ENCODE measurements at places on chromosomes 3 and 15.
A peak's percentile ranks its signal among the peaks of the same experiment; 100 is the strongest.

DNA sequence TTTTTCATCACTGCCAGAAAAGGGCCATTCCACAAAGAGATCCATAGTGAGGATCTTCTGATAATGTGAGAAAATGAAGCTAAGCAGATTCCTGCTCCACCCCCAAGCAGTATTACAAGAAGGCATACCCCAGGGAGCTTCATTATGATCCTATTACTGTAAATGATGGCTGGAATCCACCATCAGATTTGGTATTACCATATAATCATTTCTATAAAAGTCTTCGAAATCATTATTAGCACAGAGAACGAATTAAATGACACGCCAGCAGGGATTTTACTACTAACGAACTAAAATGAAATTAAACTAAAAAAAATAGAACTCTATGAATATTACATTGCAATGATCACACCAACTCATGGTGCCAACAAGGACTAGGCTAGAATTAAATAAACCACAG is 24.4 kb downstream of the TRIM42 start:
- no peak for DNase-seq

- no peak for DNase-seq
Measured at GRCh38 chr15:60162968-60163355, 158.9 kb downstream of the FOXB1 start.

GRCh38 chr3:186109897-186110803 is 1.3 kb upstream of the ETV5 start:
- DNase-seq: no peak

- no peak for DNase-seq
Measured at GRCh38 chr15:100011235-100011634, 278.0 kb upstream of the LYSMD4 start.

GRCh38 chr3:61530355-61530754 is 31.0 kb upstream of the PTPRG start:
- no peak for DNase-seq

DNA sequence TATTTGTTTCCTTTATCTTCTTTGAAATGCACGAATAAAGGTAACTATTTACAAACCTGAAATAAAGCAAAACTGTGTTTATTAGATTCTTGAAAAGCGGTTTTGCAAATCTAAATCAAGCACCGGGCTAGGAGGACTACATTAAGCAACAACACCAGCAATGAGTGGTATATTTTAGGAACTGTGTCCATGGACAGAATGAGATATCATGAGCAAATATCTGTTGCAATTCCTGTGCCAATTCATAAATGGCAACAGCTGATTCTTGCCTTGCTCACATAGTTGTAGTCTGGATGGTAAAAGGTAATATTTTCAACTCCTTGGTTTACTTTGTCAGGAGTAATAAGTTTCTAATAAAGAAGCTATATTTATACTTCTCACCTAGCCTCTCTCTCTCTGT is 403.3 kb downstream of the LPP start:
- no peak for DNase-seq

DNA sequence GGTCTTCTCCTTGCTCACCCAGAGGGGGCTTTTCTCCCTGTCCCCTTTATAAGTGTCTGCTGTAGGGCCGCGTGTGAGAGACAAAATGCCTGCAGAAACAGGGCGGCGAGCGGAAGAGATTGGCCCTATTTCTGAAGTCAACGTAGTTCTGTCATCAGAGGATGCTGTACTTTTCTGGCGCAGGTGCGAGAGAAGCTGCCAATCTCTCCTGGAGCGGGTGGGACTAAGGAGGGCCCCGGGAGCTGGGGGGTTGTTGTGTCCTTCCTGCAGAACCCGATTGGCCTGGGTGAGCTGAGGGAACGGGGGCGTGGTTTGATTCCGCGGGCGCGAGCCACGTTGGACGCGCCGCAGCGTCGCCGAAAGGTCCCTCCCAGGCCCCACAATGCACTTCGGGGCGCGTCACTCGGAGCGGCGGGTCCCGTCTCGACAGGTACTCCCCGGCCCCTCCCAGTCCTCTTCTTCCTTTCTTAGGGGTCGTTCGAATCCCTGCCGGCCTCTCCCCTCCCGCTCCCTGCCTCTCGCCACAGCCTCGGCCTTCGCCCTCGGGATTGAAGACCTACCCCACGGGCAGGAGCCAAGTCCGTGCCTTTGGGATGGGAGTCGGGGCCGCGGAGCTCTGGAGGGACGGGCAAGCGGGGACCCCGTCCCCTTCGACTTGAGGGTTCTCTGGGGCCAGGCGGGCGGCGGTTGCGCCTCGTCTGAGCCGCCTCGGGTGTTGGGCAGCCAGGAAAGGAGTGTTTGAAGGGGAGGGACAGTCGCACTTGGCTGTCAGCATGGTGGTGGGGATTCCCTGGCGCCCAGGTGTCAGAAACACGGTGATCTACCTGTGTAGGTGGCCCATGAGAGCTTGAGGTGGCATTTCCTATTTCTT is at the start of gene SEC22A:
Gene SEC22A, plus strand, starts transcription at position 387 of the 871 bp plus-strand sequence. CDS start 7,275 bp downstream, outside the sequence.
- peak; percentile 85 for DNase-seq

DNA sequence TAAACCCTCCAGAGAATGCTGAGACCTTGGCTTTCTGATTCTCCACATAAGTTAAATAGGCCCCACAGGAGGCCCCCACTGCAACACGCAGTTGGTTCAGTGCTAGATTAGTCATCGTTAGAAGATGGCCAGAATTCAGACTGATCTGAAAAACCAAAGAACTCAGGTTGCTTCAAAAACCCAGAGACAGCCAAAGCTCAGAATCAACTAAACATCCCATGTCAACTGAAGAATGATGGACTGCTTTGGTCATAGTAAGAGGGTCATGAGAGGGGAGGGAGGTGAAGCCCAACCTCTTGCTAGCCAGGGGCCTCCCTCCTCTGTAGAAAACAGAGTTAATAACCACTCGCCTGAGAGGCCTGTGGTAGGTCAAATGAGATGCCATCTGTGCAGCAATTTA is 93.1 kb downstream of the AKAP13 start:
- no peak for DNase-seq

GRCh38 chr15:76987896-76988860 is 6.7 kb upstream of the PSTPIP1 start:
- DNase-seq: no peak

GRCh38 chr3:139715743-139716360 is 38.1 kb upstream of the NMNAT3 start:
- no peak for DNase-seq

- DNase-seq: no peak
Measured at GRCh38 chr3:71846185-71846584, 61.2 kb upstream of the PROK2 start.

DNA sequence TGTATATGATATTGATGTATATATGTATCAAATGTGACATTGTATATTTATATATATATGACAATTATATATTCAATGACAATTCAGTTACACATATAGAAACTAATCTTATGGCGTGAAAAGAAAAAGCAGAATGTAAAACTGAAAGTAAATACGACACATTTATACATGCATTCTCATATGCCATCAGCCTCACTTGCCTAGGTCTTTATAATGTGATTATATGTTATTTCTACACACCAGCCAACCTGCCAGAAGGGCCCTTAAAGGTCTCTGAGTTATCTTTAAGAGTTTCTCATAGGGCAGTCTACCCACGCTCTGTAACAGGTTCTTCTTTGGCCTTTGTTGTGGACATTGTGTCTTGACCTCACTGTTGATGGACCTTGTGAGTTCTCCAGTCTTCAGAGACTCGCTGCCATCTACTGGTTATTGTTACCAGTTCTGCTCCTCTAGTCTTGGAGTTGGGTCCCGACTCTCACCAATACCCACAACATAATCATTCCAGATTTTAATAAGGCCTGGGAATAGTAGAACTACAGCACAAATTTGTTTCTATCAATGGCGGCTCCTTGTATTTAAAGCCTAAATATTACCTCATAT is 371.5 kb upstream of the GOLIM4 start:
- no peak for DNase-seq

DNA sequence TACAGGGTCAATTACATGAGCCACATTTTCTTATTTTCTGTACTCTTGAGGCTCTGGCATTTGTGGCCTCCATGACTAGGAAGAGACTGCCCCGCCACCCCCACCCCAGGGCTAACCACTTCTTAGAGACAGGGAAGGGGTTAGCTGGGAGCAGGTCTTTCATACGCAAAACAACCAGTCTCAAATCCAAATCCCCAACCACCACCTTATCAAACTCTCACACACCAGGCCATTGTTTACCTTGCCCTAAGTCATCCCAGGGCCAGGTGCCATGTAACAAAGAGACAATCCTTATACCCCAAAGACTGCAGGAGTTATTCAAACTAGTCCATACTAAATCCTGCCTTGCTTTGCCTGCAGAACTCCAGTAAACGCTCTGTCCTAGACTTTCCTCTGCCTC is 77.8 kb downstream of the B3GNT5 start:
- DNase-seq: no peak

- no peak for DNase-seq
Measured at GRCh38 chr3:54133196-54133595, 10.8 kb downstream of the CACNA2D3 start.

DNA sequence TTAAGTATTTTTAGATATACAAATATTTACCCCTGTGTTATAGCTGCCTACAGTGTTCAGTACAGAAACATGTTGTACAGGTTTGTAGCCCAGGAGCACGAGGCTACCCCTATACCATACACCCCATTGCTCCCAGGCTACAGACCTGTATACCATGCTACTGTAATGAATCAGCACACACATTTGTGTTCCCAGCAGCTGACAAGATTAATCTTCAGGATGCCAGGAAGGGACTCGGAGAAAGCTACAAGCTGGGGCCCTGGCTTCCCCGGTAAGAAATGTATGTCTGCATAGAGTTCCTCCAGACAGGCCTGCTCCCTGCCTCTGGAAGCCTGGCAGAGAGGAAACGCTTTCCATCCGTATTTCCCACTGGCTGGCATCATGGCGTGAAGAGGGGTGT is 136.5 kb downstream of the XXYLT1 start:
- DNase-seq: no peak

DNA sequence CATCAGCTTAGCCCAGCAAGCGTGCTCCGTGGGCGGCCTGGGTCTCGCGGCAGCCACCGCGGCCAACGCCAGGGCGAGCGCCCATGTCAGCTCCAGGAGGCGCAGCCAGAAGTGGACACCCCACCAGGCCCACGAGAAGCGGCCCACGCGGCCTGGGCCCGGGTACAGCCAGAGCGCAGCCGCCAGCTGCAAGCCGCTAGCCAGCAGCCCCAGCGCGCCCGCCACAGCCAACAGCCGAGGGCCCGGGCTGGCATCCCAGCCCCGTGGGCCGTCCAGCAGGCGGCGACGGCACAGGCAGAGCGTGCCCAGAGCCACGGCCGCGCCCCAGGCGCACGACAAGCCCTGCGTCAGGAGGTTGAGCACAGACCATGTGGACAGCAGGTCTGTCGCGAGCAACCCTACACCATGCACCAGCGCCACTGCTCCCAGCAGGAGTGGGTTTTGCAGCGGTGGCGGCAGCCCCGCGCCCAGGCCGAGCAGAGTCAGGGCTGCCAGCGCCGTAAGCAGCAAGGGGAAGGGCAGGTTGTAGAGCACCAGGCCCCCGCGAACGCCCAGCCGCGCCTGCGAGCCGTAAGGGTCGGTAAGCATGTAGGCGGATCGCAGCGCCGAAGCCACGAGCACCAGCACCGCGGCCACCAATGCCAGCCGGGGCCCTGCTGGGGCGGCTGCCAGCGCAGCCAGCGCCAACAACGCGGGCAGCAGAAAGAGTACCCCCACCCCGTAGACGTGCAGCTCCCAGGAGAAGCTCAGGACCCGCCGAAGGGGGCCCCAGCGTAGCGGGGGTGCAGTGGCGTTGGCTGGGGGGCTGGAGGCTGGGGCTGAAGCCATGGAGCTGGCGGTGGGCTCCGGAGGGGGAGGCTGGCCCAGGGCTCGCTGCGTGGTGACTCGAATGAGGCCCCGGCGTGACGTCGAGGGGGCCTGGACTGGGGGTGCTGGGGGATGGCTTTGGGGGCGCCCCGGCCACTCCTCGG is 4.9 kb downstream of the PRRT3 start:
- DNase-seq: no peak
